ENCODE measurements at places on chromosomes 5 and 9. TPM values are rescaled to one million over a fixed set of nuclear protein-coding genes. Genes with fewer than 3 reads are reported as not detected.

Gene SPATA31E1
- not detected for total RNA-seq

Gene PAPPA
- 6.6 TPM for total RNA-seq

- H3K36me3 ChIP-seq = no peaks in the 10 kb centered on the region
- H3K27ac ChIP-seq = no peak overlapping the region
- peaks cover 3% of the 10 kb centered on the region for H3K4me1 ChIP-seq
Observed at GRCh38 chr5:66861402-66861801, 265.2 kb downstream of the MAST4 start.

GRCh38 chr9:9246726-9247125 lies 1366.1 kb downstream of the PTPRD start:
- H3K27ac ChIP-seq = no peak overlapping the region
- no peaks in the 10 kb centered on the region for H3K36me3 ChIP-seq
- no peaks in the 10 kb centered on the region for H3K4me1 ChIP-seq
- H3K27me3 ChIP-seq = no peaks in the 10 kb centered on the region
- no peak for DNase-seq

GRCh38 chr5:136446565-136446964 lies 81.2 kb upstream of the TRPC7 start:
- no peak for DNase-seq
- no peak overlapping the region for H3K4me3 ChIP-seq
- no peak overlapping the region for H3K27ac ChIP-seq
- H3K4me1 ChIP-seq = no peaks in the 10 kb centered on the region

Gene CENPP
- 17.1 TPM for total RNA-seq

DNA sequence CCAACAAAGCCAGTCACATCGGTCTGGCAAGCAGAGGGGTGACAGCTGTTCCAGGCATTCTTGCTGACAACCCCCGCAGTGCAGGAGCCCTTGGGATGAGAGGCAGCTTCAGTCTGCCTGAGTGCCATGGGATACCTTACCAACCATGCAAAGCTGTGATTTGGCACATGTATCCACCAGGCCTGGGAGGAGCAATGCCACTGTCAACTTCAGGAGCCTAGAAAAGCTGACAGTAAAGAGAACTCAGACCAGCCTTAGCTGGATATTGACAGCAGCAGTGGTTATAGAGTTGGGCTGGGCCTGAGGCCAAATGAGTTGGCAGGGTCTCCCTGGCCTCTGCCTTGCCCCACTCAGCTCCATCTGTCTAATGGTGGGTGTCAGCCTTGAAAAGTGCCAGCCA lies 10.1 kb upstream of the PLPPR1 start:
- no peaks in the 10 kb centered on the region for H3K4me1 ChIP-seq
- no peak for DNase-seq
- no peaks in the 10 kb centered on the region for H3K36me3 ChIP-seq
- no peak overlapping the region for H3K27ac ChIP-seq

Gene ZDHHC11
- total RNA-seq = 3.0 TPM

Gene PCDHGA10
- 11.9 TPM for total RNA-seq

Gene GPX3
- 4,800 TPM for total RNA-seq

DNA sequence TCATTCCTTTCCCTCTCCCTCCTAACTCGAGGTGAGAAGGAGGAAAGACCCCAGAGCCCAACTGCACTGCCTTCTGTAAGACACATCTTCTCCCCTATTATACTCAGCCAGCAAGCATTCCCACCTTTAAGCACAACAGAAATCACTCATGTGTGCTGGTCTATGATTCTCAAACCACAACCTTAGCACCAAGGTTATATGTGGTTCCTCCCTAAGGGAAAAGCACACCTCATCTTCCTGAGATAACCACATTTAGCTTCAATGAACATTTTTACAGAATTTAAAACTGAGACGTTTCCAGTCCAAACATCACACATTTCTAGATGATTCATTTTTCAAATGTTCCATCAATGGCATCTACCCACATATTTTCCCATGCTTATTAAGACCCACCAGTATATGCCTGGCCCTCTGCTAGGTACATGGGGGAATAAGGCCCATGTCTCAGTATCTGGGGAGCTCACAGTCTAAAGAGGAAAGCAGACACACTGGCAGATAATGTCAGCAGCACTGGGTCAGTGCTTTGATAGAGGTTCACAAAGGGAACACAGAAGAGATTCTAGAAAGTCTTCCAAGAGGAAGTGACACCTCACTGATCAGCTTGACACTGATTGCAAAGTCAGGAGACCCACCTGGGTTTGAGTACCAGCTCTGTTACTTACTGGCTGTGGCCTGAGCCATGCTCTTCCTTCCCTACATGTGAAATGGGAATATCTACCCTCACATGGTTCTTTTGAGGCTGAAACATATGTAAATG lies 245.4 kb downstream of the DENND1A start:
- peaks cover 7% of the 10 kb centered on the region for H3K4me1 ChIP-seq
- no peaks in the 10 kb centered on the region for H3K27me3 ChIP-seq
- no peaks in the 10 kb centered on the region for H3K36me3 ChIP-seq
- H3K27ac ChIP-seq = no peak overlapping the region
- no peak for DNase-seq

Gene SHISAL2B
- not detected for total RNA-seq
